ENCODE measurements at places on chromosomes 5 and 9. TPM values are rescaled to one million over a fixed set of nuclear protein-coding genes. Genes with fewer than 3 reads are reported as not detected.

DNA sequence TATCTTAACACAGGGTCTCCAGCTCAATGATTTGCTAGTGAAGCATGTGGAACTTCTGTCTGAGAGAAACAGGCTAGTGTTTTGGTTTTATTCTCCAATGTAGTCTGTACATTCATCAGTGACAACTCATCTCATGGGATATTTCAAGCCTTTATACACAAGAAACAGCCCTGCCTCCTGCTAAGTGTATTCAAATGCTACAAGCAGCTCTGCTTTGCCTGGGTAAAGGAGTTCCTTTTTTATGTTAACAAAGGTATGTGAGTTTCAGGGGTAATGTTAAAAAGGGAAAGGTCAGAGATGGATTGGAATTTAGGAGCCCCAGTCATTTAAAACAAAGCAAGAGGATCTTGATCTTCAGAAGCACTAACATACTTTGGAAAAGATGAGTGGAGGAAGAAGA lies 498.7 kb downstream of the ISL1 start:
- no peak overlapping the region for H3K27ac ChIP-seq
- no peak overlapping the region for H3K4me3 ChIP-seq
- no peaks in the 10 kb centered on the region for H3K36me3 ChIP-seq
- no peaks in the 10 kb centered on the region for H3K4me1 ChIP-seq

PAX5 gene
- polyA plus RNA-seq = not detected

- peaks cover 15% of the 10 kb centered on the region for H3K4me1 ChIP-seq
- no peak overlapping the region for H3K27ac ChIP-seq
- H3K27me3 ChIP-seq = no peaks in the 10 kb centered on the region
Observed at GRCh38 chr5:135365281-135365680, 33.8 kb downstream of the MACROH2A1 start.

PRELID1 gene
- polyA plus RNA-seq = 145 TPM

DNA sequence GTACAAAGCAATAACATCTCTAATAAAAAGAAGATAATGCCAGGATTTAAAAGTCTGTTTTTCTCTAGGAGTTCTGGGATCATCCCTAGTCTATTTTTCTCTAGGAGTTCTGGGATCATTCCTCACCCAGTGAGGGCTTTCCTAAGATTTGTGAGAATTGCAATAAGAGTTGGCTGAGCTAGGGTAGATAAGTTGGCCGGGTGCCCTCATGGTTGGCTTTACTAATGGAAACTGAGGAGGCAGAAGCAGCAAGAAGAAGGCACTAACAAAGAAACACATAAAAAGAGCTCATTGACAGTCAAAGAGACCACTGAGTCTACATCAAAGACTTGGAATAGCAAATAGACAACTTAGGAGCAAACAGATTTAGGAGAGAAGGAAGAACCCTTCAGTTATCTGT lies 4.2 kb downstream of the SLC1A3 start:
- peaks cover 2% of the 10 kb centered on the region for H3K4me1 ChIP-seq
- DNase-seq = no peak
- H3K4me3 ChIP-seq = no peak overlapping the region
- no peaks in the 10 kb centered on the region for H3K36me3 ChIP-seq
- H3K27ac ChIP-seq = no peak overlapping the region

LRRC70 gene
- 0.17 TPM for polyA plus RNA-seq

MAMDC2 gene
- polyA plus RNA-seq = 14.4 TPM

GRCh38 chr5:107466233-107466769 lies 204.4 kb downstream of the EFNA5 start:
- no peak overlapping the region for H3K27ac ChIP-seq
- H3K27me3 ChIP-seq = no peaks in the 10 kb centered on the region
- no peaks in the 10 kb centered on the region for H3K36me3 ChIP-seq
- no peak overlapping the region for H3K4me3 ChIP-seq

DNA sequence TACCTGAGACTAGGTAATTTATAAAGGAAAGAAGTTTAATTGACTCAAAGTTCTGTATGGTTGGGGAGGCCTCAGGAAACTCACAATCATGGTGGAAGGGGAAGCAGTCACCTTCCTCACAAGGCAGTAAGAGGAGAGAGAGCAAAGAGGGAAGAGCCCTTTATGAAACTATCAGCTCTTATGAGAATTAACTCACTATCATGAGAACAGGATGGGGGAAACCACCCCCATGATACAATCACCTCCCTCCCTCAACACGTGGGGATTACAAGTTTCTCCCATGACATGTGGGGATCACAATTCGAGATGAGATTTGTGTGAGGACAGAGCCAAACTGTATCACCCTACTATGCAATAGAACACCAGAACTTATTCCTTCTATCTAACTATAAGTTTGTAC lies 27.9 kb downstream of the CD274 start:
- no peaks in the 10 kb centered on the region for H3K27me3 ChIP-seq
- no peaks in the 10 kb centered on the region for H3K4me1 ChIP-seq
- no peaks in the 10 kb centered on the region for H3K36me3 ChIP-seq
- DNase-seq = no peak
- no peak overlapping the region for H3K27ac ChIP-seq

Data from fibroblast of lung (primary cell).